ENCODE measurements at places on chromosomes 11 and 22.

GRCh38 chr11:119091178-119091577 lies 6.5 kb downstream of the HMBS start:
- DNase-seq, result no peak

DNA sequence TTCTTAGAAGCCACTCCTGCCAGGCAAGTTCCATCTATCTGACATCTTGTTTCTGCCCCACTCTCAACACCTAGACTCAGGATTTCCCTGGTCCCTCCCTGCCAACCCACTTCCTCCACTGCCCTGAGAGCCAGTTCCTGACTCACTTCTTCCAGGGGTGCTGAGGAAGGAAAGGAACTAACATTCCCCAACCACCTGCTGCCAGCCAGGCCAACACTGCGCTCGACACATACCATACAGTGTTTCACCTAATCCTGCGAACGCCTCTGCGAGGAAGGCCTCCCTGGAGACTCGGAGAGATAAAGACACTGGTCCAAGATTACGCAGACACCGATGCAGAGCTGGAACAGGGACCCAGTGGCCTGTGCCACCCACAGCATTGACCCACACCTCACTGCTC lies 40.2 kb downstream of the MICAL3 start:
- no peak for DNase-seq

DNA sequence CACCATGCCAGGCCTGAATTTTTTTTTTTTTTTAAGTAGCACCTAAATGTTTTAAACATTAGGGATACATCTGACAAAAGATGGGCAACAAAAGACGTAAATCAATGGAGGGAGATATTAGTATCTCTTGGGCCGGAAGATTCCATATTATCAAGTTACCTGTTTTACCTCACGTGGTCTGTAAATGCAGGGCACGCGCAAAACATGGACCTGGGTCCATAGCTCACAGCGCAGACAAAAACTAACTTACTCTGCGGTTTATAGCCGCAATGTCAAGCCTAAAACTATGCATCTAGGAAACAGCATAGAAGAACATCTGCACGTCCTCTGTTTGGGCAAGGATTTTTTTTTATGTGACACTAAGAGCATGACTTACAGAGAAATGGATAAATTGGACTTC lies 31.5 kb upstream of the PANX2 start:
- no peak for DNase-seq

DNA sequence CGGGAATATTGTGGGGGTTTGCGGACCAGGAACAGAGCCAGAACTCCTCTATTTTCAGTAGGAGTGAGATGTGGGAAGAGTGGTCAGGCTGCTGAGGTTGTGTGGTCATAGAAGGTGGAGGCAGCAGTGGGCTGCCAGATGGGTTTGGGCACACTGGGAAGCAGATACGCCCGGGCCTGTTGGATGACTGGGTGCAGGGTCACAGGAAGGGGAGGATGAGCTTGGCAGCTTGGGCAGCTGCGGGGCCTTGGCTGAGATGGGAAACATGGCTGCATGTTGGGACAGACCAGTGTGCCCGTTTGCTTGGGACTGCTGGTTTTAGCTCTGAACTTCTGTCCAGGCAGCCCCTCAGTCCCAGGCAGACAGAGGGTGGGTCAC lies 11.4 kb downstream of the SHANK3 start:
- DNase-seq, result no peak

DNA sequence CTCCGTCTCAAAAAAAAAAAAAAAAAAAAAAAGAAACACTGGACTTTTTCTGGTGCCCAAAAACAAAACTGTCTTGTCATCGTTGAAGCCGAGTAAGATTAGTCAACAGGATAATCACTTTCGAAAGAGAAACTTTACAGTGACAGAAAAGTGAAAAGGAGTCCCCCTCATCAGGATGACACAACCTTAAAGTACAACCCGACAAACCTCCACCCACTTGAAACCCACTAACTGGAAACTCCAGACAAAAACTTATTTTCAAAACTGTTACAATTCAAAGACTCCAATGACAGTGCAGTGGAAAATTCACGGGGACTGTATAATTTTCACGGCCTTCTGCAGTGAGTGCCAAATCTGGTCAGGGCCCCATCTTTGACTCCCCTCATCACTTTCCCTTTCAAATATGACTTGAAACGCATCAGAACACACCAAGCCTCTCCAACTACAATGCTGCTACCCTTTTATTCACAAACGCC lies 1.3 kb downstream of the DENND5A start:
- DNase-seq, result no peak

- DNase-seq, result no peak
Measured at GRCh38 chr11:67498544-67498972, 6.6 kb downstream of the PITPNM1 start.

- DNase-seq, result no peak
Measured at GRCh38 chr22:40817737-40818136, 1.4 kb downstream of the SLC25A17 start.

DNA sequence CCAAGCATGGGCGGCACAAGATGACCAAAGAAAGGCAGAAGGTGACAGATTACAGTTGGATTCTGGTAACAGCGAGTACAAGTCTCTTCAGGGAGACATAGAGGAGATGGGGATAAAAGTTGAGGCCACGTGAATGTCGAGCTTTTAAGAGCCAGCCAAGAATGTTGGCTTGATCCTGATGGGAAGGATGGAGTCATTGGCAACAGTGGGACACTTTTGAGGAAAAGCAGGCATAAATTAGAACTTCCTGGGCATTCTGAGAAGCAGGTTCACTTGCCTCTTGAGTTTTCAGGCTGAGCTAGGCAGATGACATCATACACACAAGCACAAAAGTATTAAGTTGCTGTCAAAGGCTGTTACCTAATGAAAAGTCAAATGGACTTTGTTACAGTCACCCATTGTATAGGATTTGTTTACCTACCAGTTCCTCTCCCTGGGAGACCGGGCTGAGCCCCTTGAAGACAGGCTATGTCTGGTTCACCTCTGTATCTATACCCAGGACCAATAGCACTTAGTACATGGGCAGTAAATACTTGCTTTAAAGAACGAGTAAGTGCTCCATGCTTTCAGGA lies 41.1 kb downstream of the TNRC6B start:
- no peak for DNase-seq

GRCh38 chr22:43777286-43777685 lies 34.8 kb downstream of the EFCAB6 start:
- no peak for DNase-seq

DNA sequence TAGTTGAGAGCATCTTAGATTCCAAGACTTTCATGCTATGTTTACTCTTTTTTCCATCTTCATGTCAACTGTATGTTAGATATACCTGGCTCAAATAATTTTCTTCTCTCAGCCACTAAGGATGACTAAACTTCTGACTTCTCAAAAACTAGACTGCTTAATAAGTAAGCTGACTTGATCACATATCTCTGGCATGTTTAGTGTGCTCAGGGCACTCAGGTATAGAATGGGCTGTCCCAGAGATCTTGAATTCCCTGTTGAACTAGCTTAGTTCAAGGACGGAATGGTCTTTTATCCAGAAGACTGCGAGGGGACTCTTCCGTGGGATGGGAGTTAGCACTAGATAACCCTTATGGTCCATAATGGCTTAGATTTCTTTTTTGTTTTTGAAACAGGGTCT lies 13.0 kb downstream of the NEU3 start:
- DNase-seq, result no peak

DNA sequence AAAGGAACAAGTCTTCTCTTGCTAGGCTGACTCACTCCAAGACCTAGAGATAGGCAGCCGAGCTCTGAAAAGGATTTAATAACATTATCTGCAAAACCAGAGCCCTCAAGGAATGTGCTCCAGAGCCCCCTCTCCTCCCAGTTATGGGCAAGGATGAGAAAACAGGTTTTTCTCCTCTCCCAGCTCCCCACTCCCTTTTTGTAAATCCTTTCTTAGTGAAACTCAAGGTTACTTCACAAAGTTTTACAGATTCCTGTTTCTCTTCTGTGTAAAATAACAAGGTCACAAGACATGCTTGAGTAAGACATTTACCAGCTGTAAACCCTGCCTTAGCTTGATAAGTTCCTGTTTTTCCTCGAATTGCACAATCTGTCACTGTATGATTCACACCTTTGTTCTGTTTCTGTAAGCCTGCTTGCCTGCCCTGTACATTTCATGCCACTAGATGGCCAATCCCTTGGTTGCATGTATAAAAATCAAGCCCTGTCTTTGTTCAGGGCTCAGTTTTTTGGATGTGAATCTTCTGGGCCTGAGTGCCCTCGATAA lies 489.4 kb downstream of the KCNA4 start:
- DNase-seq, result no peak

- no peak for DNase-seq
Measured at GRCh38 chr11:92870196-92870832, 99.1 kb upstream of the MTNR1B start.

DNA sequence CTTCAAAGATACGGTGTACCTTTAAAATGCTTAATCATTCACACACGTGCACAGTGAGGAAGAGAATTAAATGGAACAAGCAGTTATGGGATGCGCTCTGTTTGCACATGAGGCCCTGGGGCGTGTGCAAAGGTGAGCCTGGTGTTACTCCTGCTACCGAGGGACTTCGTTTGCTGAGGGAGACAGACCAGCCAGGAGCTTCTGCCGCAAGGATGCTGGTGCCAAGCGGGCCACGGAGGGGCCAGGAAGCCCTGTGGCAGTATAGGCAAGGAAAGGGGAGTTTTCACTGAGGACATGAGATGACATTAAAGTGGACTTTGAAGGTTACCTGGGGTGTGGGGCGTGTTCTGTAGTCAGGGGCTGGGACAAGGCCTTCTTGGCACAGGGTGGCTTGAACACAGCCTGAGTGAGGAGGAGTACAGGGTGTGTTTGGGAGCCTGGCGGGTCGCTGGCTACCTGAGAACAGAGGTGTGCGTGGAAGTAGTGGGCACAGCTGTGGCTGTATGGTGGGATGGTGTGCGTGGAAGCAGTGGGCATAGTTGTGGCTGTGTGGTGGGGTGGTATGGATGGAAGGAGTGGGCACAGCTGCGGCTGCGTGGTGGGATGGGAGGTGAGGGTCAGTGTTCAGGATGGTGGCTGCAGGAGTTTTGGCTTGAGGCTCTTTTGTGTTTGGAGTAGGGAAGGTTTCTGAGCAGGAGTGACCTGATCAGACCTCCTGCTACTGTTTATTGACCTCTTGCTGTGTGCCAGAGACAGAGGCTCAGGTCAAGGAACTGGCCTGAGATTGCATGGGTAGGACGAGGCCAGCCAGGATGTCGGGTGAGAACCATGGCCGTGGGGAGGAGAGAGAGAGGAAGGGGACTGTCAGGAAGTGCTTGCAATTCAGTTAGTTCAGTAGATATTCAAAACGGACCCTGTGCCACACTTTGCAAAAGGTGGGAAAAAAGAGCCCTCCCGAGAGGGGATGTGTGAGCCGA lies 13.7 kb downstream of the TBC1D22A start:
- DNase-seq, result no peak

DNA sequence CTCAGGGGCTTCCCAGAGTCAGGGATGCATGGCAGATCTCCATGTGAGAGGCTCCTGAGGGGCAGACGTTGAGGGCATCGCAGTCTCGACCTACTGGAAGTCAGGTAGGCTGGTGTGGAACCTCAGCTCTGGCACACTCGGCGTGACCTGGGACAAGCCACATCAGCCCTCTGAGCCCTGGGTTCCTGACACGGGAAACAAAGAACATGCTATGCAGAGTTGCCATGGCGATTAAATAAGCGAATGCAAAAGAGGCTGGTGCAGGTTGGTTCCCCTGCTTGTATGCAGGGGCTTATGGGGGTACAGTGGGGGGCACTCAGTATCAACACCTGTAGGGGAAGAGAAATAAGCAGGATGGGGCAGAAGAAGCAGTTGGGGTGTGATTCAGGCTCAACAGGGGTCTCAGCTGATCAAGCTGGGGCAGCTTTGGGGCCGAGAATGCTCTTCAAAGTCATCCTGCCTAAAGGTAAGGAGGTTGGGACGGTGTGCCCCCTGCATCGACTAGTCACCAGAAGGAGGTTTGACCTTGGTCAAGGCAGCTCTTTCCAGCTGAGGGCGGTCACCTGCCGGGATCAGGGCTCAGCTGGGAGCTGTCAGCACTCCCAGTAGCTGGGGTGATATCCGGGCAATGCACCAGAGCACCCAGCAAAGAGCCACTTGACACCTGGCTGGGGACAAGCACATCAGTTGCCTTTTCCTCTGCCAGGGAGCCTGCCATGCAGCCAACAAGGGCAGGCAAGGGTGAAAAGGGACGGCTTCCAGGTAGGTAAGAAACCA lies 442.7 kb downstream of the MIAT start:
- no peak for DNase-seq

DNA sequence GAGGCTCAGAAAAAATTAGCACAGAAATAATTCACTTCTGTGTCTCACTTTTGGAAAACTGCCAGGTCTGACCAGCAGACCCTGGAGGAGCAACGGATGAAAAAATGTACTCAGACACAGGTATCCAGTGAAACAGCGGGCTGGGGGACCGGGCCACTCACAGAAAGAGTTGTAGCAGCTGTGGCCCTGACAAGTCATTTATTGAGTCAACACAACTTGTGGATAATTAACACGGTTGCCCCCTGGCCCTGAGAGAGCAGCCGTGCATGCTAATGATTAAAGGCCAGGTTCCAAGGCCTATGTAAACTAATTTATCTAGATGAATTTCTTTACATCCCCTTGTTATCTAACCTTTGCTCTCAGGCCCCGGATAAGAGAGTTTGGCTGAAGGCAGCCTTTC lies 131.3 kb downstream of the AASDHPPT start:
- DNase-seq, result no peak

- no peak for DNase-seq
Measured at GRCh38 chr11:47109727-47110246, 66.9 kb downstream of the ARFGAP2 start.

DNA sequence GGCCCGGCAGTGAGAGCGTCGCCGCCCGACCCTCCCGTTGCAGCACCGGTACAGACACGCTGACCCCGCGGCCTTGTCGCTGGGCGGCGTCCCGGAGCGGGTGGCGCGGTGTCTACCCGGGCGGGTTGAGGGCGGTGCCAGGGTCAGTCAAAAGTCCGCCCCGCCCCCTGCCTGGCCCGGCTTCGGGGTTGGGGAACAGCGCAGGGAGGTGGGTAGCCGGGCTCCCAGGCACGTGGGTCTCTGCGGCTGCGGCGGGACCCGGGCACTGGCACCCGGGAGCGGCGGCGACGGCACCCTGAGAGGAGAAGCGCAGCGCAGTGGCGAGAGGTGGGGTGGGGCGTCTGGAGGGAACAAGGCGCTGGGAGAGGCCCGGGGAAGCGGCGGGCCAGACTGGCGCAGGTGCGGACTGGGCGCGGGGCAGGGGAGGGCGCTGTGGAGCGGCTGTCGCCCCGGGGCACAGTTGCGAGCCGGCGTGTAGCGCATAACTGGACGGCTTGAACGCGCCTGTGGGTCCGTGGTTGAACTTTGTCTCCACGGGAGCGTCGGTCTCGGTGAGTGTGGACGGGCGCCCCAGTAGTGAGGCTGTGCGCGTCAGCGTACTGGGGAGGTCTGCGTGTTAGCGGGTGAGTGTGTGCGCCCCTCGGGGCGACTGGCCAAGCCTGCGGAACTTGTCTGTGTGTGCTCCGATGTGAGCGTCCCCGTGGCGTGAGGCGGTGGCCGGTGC lies at the start of gene P2RY2:
Gene P2RY2, plus strand, starts transcription at position 176 of the 724 bp plus-strand sequence. CDS start 15,879 bp downstream, outside the sequence.
- DNase-seq, result no peak

DNA sequence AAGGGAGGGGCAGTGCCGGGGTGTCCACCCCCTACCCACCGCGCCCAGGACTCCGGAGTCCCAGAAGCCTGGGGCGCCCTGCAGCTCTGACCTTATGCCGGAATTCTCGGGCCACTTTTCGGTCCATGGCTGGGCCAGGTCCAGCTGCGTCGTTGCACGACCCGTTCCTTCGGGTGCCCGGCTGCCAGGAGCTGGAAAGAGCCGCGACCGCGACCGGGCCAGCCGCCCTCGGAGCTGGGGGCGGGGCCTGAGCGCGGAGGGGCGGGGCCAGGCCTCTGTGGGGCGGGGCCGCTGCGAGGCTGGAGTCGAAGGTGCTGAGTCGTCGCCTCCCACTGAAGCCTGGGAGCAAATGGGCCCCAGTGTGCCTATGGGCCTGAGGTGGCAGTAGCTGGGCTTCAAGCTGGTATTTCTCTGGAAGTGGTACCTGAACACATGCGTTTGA lies at the start of gene USH1C:
Gene USH1C, minus strand, starts transcription at position 236 of the 442 bp plus-strand sequence. Its CDS starts 109 bp downstream, at position 127.
- no peak for DNase-seq
